ENCODE measurements at places on chromosomes 2 and 18.

DNA sequence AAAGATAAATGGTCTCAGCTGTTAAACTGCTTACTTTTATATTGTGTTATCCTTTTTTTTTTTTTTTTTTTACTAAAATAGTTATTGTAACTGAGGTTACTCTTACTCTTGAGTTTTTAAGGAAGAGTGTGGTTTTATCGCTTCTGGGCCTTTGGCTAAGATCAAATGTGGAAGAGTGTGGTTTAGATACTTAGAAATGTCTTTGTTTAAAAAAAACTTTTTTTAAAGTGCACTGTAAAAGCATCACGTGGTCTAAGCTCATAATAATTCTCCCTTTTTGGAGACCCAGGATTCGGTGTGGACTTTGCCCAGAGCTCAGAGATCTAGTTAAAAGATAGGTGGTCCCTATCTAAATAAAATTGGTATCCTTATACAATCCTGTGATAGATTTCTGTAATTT, 11.9 kb upstream of the OXER1 start:
- DNase-seq, result no peak

DNA sequence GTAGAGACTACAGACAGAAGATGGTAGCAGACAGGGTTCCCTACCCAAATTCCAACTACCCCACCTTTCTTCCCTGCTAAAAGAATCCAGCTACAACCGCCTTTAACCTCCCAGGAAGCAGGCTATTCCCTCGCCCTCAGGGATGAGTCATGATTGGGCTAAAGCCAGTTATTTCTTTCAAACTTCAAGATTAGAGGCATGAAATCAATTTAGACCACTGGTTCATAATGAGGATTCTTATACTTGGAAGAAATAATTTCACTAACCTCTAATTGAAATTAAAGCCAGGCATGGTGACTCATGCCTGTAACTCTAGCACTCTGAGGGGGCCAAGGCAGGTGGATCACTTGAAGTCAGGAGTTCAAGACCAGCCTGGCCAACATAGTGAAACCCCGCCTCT, 20.0 kb downstream of the TRIP12 start:
- DNase-seq, result no peak

DNA sequence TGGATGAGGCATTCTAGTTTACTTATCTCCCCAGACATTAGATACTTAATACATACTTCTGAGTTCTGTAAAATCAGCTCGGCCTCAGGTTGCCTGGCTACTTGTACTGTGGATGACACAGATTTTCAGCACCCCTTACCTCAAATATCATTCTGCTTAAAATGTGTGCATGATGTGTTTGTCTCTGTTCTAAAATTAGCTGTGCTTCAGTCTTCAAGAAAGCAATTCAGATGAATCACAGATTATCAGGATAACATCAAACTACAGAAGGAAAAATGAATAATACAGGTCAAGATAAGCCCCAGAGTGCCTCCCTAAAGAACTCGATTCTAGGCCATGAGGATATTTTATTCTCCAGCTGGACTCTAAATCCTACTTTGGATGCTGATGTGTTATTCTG, 21.3 kb upstream of the MAPRE2 start:
- no peak for DNase-seq

DNA sequence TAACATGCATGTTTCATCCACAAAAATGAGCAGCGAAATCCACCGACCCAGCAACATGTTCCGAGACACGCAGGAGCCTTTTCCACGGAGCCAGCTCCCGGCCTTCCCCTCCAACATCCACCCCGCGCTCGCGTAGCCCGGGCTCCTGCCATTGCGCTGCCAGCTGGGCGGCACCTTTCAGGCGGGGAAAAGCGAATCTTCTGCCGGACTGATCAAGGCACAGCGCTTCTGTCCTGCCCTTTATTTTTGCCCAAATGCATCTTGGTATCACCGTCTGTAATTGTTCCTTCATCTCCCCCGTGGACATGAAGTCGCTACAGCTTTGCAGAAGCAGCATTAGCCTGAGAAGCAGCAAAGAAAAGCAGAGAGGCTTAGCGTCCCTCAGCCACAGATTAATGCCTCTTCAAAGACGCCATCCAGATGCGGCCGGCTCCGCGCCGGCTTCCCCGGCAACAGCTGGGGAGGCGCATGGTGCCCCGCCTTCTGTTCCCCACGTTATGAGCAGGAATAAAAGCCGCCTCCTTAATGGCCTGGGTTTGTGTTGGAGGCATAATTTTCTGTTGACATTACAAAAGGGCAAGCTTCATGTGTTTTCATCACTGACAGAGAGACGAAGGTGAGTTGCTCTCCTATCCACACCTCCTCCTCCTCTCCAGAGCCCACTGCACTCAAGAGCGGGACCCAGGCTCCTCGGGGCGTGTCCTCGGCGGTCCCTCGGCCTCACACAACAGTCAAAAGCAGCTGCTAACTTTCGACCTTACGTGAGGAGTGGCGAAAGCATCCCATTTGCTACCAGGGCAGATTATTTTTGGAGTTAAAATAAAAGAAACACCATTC, 122.1 kb upstream of the SALL3 start:
- no peak for DNase-seq

DNA sequence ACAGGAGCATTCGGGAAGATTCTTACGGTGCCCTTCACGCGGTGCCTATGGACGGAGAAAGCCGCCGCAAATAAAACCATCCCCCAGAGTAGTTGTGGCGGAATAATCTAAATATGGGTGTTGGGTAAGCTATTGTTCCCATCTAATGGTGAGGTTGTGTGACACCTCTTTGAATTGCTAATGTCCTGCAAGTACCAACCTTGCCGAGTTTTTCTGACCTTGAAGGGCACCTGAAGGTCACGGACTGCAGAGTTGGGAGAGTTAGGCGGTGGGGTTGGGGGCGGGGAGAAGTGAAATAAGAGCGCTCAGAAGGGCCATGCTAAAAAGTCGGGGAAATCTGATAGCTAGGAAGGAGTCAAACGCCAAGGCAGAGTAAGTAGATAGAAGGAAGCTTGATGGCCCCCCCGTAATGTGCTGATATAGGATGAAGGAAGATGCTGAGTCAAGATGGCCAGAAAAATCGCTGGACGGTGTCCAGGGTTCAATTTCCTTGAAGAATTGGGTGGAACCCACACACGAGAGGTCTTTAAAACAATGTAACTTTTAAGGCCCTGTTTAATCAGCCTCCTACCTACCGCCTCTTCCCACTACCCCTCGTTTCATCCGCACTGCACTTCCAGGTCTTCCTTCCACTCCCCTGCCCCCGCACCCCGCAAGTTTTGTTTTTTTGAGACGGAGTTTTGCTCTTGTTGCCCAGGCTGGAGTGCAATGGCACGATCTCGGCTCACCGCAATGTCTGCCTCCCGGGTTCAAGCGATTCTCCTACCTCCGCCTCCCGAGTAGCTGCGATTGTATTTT, 600 bp downstream of the KATNAL2 start:
- DNase-seq, result no peak

- peak; percentile 58 for DNase-seq
These were observed 2.9 kb upstream of the CRYBA2 start for GRCh38 chr2:218995972-218996711.

GRCh38 chr2:83578405-83578804, 880.7 kb downstream of the SUCLG1 start:
- DNase-seq, result no peak

- peak; percentile 38 for DNase-seq
These were observed 179.7 kb downstream of the HAUS1 start for GRCh38 chr18:46283895-46284295.

GRCh38 chr18:21458310-21458709, 142.2 kb downstream of the ESCO1 start:
- no peak for DNase-seq

- no peak for DNase-seq
These were observed 25.8 kb upstream of the ERICH2 start for GRCh38 chr2:170744248-170745002.

DNA sequence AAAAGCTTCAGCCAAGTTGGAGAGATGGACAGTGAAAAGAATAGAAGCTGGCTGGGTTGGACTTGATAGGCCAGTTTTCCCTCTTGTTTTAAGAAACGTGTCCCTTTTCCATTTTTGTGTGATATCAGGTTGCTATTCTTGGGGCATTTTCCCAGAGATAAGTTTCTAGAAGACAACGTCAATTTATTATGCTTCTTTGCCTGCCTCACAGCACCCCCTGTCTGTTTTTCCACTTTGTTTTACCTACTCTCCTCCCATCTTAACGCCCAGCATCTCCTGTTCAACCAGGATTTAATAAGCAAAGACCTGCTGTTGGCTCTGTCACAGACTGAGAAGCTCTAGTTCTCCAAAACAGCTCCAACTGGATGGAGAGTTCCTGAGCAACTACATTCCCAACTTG, 317.8 kb upstream of the ZNF521 start:
- no peak for DNase-seq

GRCh38 chr2:197904446-197904845, 100.1 kb downstream of the PLCL1 start:
- no peak for DNase-seq

DNA sequence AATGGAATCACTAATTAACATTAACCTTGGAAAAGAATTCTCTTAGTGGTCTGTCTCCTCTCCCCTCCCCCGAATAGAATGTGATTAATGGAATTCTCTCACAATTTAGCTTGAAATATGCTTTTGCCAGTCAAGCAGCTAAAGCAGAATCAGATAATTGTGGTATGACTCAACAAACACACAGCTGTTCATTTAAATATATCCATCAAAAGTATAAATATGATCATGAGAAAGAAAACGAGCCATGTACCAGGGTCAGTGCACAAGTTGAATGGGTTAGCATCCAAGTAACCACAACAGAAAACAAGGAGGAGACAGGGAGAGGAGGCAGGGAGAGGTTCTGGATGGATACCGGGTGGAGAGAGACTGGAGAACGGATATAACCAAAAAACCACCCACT, 66.9 kb downstream of the ACVR1 start:
- DNase-seq, result no peak

- DNase-seq, result no peak
These were observed 107.8 kb downstream of the ZNF521 start for GRCh38 chr18:25244170-25244569.

DNA sequence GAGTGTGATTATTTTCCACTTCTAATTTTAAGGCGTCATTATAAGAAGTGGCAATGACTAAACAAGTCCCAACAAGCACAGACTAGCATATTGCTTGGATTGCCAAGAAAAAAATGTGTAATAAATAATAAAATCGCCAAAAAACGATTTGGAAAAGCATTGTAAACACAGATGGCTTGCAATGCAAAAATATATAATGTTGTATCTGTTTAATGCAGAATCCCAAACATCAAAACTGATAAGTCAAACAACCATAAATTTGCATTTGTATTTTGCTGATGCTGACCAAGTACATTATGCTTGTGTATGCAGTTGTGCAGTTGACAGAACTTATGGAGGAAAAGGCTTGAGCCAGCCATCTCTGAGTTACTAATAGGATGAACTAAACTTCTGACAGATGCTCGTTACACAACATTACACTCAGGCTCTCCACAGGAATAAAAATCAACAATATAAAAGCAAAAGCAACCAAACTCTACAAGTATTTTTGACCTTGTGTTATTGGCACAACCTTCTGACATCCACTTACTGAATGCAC, 68.1 kb downstream of the DNER start:
- DNase-seq, result peak; percentile 33

GRCh38 chr2:28613633-28614501, 118.0 kb downstream of the PLB1 start:
- peak; percentile 93 for DNase-seq

- no peak for DNase-seq
These were observed 61.8 kb downstream of the CXCR4 start for GRCh38 chr2:136055929-136056688.

- DNase-seq, result no peak
These were observed 201.6 kb downstream of the ALPK2 start for GRCh38 chr18:58427321-58427720.

DNA sequence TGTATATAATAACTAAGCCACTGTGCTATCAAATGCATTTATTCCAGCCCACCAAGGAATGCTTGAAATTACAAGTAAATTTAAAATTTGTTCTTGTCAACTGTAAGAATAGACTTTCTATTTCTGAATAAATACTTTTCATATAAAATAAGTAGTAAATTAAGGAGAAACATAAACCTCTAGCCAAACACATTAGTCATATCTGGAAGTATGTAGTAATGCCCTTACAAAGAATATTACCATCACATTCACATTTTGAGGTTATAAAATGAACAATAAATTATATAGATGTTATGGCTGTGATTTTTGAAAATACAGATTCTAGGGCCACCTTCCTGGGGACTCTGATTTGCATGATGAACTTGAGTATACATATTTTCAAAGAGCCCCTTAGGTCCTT, 54.7 kb downstream of the SERPINB7 start:
- no peak for DNase-seq

- DNase-seq, result no peak
These were observed 128.3 kb downstream of the KCNJ3 start for GRCh38 chr2:154826827-154827226.

- DNase-seq, result no peak
These were observed 329.5 kb upstream of the CHAC2 start for GRCh38 chr2:53438100-53438499.

GRCh38 chr18:36780748-36781147, 48.1 kb downstream of the TPGS2 start:
- DNase-seq, result no peak

DNA sequence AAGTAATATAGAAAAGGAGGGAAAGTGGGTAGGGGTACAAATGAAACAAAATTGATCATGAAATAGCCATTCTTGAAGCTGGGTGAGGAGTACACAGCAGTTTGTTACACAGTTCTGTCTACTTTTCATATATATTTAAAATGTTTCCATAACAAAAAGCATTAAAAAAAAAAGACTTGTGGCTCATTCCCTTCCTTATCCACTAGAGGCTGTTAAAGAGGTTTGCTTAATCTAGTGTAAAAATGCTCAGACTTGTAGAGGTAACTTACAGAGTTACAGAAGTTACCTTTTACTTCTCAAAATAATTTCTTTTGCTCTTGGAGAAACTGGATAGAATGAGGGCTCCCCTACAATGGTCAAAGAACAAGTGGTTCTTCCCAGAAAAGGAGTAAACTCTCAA, 8.1 kb upstream of the WIPF1 start:
- no peak for DNase-seq

DNA sequence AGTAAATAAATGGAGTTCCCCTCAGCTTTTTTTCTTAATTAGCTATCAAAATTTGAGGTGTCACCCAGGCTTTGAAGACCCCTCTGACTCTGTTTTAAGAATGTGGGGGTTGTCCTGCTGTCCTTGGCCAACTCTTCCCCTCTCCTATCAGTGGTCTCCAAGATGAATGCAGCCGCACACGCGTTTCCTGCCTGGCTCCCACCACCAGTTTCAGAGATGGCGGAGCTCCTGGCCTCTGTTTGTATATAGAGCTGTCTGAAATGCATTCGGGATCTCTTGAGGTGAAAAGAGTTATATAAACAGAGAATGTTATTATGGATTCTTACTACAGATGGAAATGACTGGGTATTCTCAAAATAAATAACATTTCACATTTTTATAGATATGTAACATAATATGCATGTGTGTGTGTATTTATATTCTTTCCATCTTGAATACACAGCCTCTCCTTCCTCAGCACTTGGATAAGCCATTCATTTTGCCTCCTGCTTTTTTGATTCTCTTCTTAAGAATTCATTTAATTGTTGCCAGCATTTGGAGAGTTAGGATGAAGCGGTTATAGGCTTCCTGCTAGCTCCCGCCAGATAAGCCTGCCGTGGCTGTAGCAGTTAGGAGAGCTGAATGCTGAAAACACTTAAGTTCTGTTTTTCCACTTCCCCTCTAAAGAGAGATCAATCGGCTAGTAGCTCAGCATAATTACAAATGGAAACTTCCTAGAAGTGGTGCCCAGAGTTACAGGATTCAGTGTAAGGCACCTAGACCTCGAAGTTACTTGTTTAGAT, 659.3 kb upstream of the FANCL start:
- no peak for DNase-seq

GRCh38 chr2:235598532-235599531, 105.0 kb downstream of the AGAP1 start:
- no peak for DNase-seq

All from DMS79 (cell line).